ENCODE measurements at places on chromosomes 6 and 20.
A peak's percentile ranks its signal among the peaks of the same experiment; 100 is the strongest.

- DNase-seq, result no peak
Measured at GRCh38 chr20:46343348-46343974, 35.2 kb upstream of the CDH22 start.

DNA sequence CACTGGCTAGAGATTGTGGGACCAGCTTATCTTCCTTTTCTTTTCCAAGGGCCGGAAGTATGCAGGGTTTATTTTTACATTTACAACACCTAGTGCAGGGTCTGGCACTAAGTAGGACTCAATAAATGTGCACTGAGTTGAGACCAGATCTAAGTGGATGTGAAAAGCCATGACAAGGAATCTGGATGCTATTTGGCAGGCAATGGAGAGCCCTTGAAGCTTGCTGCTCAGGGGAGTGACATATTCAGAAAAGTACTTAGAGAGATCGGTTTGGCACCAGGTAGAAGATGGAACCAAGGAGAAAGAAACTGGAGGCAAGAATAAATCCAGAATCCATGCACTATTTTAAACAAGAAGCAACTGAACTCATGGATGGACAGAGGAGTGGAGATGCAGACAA, 815.8 kb downstream of the MAFB start:
- DNase-seq, result no peak

GRCh38 chr6:118652051-118652615, 742 bp upstream of the CEP85L start:
- no peak for DNase-seq

GRCh38 chr6:149364557-149364956, 35.5 kb upstream of the SUMO4 start:
- DNase-seq, result no peak

DNA sequence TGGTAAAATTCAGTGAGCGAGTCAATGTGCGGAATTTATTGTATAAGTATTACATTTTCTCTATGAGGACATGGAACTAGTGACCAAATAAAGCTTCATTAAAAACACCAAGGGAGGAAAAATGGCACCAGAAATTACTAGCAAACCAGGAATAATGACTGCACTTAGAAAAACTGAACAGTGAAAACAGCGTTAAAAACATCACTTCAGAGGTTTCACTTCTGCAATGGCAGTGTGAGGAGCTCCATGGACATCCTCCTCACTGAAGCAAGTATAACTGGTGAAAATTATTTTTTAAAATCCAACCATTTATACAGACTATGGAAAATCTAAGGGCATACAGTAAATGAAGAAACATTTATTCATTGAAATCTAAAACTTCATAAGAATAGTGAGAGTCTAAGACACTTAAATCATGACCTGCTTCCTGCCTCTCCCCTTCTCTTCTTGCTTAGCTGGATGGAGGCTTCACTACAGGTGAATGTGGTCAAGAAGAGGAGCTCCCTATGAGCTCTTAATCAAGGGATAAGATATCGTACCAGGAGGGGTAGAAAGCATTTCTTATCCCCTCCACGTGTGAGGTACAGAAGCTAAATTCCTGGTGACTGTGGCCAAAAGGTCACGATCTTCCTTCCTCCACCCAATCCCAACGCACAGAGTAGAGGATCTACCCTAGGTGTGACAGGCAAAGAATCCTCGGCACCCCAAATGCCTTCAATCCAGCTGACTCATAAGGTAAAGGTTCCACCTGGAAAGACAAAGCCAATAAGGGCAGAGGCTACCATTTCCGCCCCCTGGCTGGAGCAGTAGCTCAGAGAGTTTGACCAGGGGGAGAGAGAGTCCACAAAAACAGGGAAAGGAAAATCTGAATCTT, 12.3 kb upstream of the ASF1A start:
- no peak for DNase-seq

- DNase-seq, result peak; percentile 51
Measured at GRCh38 chr6:35569011-35569461, 56.3 kb upstream of the TULP1 start.

DNA sequence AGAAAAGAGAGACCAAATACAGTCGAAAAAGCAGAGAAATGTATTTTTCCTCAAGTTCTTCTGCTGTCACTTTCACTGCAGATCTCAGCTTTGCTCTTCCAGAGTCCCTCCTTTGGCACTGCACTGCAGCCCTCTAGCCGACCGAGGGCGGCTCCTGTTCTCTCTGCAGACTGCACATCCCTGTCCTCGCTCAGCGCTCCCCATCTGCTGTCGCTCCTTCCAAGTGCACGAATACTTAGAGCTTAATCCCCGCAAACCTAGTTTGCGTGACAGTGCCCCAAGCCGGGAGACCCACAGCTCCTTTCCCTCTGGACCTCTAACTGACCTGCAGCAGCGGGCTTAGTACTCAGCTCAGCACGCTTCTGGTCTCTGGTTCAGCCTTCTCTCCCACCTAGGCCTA, 15.2 kb downstream of the RPP21 start:
- no peak for DNase-seq

DNA sequence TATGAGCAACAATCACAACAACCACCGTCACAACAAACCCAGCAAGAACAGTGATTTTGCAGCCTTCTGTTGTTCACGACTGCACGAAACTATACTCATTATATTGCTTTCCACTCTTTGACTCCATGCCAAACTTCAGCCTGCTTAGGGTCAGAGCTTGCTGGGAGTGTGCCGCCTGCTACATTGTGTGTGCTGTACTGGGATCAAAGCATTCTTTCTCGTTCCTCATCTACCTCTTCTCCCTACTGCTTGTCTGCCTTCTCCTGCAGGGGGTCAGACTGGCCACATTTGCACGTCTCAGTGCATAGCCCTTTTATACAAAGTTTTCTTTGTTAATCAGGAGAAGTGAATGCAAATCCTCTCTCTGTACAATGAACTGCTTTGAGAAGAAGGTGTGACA, 401.6 kb upstream of the CITED2 start:
- no peak for DNase-seq

DNA sequence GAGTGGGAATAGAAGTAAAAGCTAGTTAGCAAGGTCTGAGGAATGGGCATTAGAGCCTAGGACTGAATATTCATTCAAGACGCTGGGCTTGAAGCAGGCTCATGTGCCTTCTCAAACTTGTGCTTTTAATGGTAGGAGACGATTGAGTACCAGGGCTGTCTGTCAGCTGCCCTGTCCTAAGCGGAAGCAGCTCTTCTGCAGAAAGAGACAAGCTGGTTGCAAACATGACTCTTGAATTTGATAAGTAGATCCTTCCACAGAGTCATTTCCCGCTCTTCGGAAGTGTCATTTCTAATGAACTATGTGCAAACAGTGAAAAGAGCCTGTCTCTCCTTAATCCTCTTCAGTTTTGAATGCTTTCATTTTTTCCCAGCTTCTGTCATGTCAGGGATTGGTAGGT, 176.4 kb downstream of the TFAP2B start:
- DNase-seq, result no peak

Measured in CD4-positive, alpha-beta T cell treated with Interleukin-6 for 4 hours (primary cell).